ENCODE measurements at places on chromosomes 2 and 18.

DNA sequence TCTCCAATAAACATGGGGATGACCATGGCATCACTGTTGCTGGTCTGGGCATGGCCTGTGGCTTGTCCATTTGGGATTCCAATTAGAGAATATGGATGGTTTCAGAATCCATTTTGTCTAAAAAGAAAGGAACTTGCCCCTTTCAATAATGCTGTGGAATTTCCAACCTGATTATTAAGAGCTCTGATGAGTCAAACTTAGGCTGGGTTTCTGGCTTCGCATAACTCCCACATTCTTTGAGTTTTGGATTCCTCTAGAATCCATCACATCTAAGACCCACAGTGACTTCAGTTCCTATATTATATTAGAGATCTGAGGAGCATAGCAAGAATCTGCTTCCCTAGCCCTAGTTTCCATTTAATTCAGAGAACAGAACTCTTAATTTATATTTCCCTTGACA lies 531.5 kb downstream of the TNS1 start:
- no peak for DNase-seq

- DNase-seq = no peak
Measured at GRCh38 chr2:45707006-45707405, 55.5 kb downstream of the PRKCE start.

DNA sequence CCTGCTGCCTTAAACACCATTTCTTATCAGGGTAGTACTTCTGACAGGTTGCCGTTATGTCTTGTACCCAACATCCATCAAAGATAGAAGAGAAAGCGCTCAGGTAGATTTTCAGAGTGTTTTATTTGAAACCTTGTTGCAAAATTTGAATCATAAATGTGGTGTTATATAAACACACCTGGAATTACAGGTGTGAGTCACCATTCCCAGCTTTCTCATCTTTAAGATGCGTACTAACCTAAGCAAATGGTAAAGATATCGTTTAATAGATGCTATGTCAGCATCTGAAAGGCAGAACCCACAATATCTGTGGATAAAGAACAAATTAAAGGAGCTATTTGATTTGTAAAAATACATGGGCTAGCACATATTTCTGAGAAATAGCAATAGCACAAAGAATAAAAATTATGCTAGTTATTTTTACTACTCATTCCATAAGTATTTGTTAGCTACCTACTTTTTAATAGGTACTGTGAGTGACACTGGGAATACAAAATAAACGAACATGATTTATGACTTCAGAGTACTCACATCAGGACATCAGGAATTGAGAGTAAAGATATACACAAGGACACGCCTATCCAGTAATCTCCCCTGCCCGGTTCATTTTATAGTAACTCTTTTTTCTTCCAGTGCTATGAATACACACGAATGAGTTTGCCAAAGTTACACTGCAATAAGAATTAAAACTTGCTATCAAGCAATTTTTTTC lies 193.8 kb downstream of the RBM43 start:
- no peak for DNase-seq

DNA sequence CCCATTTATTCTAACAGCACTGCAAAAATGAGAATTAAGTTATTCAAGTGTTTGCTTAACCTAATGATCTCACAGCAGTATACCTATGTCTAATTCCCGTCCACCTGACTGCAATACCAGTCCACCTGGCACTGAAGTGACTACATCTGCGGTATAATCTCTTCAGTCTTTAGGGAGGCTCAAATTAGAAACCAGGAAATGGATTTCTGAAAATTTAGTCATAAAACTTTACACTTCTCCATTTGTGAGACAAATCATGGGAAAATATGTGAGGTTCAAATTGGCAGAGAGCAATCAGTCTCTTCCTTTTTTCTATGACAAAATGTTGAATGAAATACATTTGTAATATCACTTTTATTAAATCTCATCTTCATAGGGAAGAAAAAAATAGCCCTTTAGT lies 33.0 kb downstream of the FTCDNL1 start:
- DNase-seq = no peak

GRCh38 chr18:23059541-23060465 lies 75.5 kb upstream of the CABLES1 start:
- DNase-seq = no peak

DNA sequence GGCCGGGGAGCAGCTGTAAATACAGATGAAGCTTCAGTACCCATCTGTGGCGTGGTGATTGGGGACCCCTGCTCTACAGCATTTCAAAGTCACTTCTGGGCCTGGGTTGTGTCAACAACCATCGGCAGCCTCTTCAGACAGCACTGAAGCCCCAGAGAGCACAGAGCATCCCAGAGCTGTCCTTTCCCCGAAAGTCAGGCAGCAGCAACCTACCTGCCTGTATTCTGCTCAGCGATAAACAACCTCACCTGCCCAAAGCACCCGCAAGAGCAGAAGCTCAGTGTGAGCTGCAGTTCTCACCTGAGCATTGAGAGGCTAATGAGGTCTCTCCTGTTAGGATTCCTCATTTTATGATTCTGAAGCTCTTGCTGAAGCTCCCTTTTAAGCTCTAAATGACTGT lies 19.3 kb downstream of the TRABD2A start:
- DNase-seq = no peak

GRCh38 chr18:77268456-77268855 lies 18.8 kb downstream of the GALR1 start:
- DNase-seq = no peak

DNA sequence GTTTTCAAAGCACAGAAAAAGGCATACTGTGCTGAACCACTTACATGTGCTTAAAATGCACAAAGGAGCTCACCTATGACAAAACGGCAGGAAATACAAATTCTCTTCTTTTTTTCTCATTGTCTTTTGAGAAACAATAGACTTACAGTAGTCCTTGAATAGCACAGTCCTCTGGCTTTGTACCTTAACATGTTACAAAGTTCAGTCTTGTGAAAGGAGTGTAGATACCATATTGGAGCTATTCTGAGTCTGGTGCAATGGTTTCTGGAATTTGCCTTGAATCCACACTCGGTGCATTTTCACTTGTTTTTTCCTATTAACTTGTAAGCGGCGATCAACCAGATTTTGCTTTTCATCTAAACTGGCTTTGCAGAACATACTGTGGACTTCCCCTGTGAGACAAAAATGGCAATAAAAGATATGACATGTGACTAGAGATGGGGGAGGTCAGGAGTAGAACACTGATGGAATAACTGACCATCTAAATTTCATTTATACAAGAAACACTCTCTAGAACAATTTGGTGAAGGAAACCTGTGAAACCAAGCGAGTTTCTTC lies 109.7 kb downstream of the METTL8 start:
- DNase-seq = no peak

DNA sequence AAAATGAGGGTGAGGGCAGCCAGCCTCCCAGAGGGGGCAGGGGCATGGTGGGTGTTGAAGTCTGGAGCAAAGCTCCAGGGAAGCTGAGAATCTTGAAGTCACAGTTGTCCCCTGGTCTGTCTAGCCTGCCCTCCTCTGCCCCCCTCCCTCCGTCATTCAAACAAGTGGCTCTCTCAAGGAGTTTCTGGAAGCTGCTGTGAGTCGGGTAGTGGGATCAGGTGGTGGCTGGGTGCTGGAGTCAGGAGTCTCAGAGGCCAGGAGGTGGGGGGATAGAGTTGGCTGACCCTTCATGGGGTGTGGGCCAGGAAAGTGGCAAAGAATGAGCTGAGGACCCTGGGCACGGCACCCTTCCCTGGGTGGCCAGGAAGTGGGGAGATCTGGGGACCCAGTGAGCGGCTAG lies 495 bp upstream of the ASIC4 start:
- DNase-seq = no peak

DNA sequence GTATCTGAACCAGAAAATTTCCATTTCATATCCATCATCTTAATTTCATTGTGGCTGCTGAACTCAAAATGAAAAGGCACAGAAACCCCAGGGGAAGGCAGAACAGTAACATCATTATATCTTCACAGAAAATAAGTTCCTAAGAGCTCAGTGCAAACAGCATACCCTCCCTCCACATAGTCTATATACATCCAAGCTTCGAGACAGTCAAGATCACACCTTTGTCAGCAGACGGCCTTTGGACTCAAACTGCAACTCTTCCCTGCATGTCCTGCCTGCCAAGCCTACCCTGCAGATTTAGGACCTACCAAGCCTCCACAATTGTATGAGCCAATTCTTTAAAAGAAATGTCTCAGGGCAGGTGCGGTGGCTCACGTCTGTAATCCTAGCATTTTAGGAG lies 502.1 kb downstream of the SUCLG1 start:
- DNase-seq = no peak

DNA sequence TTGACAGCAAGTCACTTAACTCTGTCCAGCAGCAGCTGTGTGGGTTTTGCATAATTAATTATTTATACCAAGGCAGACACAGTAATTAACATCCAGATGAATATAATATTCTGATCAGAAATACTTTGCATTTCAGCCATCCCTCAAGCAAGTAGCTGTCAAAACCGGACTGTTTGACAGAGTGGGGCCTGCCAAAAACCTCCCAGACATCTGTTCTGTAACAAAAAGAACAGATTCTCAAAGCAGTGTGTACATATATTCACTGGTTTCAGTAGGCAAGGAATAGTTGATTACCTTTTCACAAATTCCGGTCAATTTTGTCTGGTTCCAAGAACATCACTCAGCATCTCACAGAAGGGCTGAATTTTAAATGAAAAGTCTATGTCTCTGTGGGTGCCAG lies 291.6 kb downstream of the CMPK2 start:
- no peak for DNase-seq

- DNase-seq = no peak
Measured at GRCh38 chr2:88875736-88876135, 184.3 kb downstream of the RPIA start.

GRCh38 chr18:56723068-56723467 lies 71.9 kb downstream of the WDR7 start:
- no peak for DNase-seq

GRCh38 chr2:34734662-34735061 lies 1135.6 kb upstream of the FAM98A start:
- DNase-seq = no peak

- DNase-seq = no peak
Measured at GRCh38 chr18:79555885-79556284, 123.7 kb upstream of the CTDP1 start.

Data from Right ventricle myocardium inferior (tissue), 1 donor.